Substantia nigra (tissue), 51 donors: ENCODE measurements at places on chromosomes 3 and 15.

GRCh38 chr15:62637950-62638619 lies 404.5 kb upstream of the TPM1 start:
- DNase-seq: no peak

GRCh38 chr3:155110996-155111901 lies 31.1 kb downstream of the MME start:
- DNase-seq: no peak

DNA sequence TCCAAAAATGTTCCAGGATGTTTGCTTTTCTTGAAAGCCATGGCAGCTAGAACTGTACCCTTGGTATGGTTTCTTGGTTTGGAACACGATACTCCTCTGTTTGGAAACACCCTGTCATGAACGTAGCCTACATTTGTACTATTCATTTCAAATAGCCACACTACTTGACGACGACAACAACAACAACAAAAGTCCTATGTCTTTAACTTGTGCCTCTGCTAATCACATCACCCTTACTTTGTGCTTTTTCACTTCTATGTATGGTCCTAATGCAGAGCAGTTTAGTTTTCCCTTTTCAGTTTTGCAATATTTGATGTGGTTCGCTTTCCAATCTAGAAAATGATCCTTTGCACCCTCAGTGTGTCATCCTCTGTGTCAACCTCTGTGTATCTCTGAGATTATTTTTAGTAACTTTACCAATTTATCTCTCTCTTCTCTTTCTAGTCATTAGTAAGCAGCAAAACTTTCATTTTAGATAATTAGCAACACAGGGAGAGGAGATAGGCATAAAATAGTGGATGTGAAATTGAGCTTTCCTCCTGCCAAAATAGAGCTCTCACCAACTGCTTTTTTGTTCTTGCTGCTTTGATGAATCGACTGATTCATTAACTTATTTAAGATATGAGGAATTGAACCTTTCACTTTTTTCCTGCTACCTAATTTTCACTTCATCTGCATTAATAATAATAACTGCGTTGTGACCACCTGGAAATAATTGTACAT lies 44.1 kb upstream of the TP63 start:
- DNase-seq: no peak

GRCh38 chr15:77975332-77976094 lies 102.0 kb downstream of the TBC1D2B start:
- no peak for DNase-seq

DNA sequence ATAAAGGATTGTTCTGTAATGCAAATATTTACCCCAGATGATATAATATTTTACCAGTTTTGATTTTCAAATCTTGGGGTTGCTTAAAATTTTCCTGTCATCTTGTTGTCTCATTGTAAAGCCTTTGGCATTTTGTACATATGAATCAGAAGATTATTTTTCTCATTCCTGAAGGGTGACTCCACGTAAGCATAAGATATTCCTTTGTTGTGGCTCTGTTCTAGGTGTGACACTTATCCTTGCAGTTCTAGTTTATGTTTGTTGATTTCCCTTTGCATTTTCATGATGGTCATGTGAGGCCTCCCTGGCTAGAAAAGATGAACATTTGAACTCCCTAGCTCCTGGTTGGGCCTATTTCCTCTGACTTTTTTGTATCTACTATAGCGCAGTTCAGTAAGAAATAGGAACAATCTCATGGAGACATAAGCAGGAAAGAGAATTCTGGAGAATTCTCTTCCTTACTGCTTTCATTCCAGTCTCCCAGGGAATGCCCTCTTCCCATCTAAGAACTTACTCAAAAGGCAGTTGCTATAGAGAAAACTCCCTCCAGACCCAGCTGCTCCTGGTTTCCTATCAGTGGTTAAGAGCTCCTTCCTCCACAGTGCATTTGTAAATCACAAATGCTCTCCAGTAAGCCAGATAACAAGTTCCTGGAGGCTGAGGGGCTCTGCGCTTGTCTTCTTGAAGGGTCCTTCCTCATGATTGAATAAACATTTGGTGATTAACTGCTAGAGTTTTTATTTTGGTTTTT lies 124.7 kb downstream of the WNT5A start:
- DNase-seq: no peak

GRCh38 chr3:62134061-62134496 lies 239.3 kb downstream of the FEZF2 start:
- no peak for DNase-seq
